ENCODE measurements at places on chromosomes 7 and 10.

DNA sequence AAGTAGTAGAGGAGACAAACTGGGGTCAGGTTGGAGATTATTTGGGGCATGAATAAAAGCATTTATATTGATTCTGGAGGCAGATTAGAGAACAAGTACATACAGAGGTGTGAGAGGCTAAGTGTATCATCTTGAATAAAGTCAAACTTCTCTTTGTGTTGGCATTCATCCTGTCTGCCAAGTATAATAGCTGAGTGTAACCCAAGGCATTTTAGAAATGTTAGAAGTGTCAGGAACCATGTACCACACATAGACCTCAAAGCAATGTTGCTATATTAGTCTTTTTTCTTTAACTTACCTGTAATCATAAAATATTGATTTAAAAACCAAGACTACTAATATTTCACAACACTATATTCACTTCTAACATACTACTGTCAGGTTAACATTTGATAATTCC, 56.2 kb upstream of the LRRTM3 start:
- no peak for DNase-seq

DNA sequence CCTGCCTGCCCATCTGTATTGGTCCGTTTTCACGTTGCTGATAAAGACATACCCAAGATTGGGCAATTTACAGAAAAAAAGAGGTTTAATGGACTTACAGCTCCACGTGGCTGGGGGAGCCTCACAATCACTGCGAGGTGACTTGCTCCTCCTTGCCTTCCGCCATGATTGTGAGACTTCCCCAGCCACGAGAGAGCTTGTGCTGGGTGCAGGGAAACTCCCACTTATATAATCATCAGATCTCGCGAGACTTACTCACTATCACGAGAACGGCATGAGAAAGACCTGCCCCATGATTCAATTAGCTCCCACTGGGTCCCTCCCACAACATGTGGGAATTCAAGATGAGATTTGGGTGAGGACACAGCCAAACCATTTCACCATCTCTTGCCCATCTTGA, 111.8 kb downstream of the MYL10 start:
- no peak for DNase-seq

DNA sequence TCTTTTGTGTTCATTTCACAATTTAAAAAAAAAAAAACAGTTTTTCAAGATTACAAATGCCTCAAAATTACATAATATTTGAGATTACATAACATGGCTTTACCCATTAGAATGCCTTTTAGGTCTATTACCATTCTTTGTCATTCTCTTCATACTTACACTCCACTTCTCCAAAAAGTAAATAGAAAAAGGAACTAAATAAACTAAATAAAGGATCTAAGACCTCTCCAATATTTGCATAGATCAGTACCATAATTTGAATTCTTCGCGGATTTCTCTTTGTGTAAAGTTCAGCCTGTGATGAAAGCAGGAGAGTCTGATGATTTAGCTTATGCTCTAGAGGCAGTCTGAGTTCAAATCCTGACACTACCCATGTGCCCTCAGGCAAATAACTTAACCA, 56.4 kb upstream of the C1GALT1 start:
- DNase-seq = no peak

- no peak for DNase-seq
Observed at GRCh38 chr7:26356929-26357798, 65.5 kb downstream of the SNX10 start.

GRCh38 chr10:76149602-76150138, 718.2 kb downstream of the LRMDA start:
- DNase-seq = no peak

DNA sequence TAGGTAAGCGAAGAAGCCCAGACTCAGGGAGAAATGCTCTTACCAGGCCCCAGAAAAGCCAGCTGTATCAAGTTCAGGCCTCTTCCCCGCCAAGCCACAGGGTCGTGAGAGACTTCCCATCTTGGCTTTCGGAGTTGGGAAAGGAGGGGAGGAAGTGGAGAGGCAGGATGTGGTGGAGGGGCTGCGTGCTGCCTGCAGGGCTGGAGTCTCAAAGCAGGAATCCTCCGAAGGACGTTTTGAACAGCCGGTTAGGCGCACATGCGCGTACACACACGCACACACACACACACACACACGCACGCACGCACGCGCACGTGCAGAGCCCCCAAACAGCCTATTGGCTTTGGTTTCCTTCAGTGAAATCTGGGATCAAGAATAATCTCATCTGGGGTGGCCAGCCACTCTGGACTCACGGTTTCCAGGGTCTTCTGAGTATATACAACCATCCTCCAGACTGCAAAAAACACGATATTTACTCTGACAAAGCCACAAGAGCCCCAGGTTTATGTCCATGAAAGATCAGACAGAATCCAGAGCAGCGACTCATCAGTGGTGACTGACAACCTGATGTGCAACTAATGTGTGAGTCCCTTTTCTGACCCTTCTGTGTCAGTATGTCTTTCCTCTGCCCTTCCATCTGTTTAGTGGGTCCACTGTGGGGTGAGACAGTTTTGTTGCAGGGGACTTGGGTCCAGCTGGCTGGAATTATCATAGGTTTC, 115.0 kb upstream of the ZNF438 start:
- DNase-seq = peak; percentile 21

DNA sequence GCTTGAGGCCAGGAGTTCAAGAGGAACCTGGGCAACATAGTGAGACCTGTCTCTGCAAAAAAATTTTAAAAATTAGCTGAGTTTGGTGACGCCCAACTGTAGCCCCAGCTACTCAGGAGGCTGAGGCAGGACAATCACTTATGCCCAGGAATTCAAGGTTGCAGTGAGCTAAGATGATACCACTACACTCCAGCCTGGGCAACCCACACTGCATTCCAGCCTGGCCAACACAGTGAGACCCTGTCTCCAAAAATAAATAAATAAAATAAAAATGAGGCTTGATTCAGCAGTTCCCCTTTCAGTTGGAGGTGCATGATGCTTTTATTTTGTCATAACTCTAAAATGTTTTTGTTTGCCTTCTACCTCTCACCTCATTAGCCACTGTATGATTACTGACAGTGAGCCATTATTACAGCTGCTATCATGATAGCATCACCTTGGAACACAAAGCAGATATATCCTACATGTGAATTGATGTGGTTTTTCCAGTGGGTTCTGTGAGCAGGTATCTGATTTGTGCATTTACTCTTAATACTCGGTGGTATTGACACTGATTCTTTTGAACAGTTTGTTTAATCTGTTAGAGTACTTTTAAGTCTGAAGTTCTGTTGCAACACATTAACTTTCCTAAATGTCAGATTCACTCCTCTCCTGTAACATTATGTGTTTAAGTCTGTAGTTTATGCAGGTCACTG, 49.1 kb downstream of the ARID5B start:
- no peak for DNase-seq

DNA sequence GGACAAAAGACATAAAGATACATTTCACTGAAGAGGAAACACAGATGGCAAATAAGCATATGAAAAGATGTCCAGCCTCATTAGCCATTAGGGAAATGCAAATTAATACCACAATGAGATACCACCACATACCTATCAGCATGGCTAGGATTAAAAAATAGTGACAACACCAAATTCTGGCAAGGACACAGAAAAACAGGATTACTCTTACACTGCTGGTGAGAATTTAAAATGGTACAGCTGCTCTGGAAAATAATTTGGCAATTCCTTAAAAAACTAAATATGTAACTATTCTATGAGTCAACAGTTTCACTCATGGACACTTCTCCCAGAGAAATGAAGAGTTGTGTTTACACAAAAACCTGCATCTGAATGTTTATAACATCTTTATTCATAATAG, 121.1 kb downstream of the C10orf90 start:
- no peak for DNase-seq

- no peak for DNase-seq
Observed at GRCh38 chr7:82317257-82317721, 126.3 kb downstream of the CACNA2D1 start.

GRCh38 chr10:682931-683447, 6.5 kb downstream of the DIP2C start:
- no peak for DNase-seq

DNA sequence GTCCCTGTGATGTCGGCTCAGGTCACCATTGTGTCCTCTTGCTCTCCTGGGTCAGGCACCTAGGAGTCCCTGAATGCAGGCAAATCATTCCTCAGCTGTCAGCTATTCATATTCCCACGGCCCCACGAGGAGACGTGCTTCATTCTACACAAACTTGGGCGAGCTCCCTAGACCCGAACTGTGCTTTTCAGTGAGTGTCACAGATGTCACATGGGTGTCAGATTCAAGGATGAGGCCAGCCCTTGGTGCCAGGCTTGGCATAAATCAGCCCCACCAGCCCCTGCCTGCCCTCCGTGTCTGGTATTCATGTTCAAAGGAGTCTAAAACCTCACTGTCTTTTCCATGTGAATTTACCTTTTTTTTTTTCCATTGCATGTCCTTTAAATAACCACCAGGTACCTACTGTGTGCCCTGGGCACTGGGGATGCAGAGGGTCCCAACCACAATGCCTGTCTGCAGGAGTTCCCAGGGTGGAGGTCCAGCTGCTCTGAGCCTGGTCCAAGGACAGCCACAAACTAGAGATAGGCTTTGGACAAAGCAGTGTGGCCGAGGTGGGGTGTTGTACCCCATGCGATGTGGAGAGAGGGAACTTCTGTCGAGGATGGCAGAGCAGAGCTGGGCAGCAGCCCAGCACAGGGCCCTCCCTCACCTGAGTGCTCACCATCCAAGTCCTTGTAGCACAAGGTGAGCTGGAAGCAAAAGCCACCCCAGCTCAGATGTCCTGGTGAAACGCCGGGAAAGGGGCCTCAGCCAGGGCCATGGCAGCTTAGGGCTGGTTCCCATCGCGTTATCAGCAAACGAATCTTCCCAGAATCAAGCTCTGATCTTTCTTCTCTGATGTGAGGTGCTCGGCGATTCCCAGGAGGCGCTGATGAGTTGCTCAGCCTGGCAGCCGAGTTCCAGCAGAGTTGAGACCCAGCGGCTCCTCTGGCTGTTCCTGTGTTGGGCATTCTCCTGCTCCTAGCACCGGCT, 611.9 kb downstream of the PTPRN2 start:
- no peak for DNase-seq

DNA sequence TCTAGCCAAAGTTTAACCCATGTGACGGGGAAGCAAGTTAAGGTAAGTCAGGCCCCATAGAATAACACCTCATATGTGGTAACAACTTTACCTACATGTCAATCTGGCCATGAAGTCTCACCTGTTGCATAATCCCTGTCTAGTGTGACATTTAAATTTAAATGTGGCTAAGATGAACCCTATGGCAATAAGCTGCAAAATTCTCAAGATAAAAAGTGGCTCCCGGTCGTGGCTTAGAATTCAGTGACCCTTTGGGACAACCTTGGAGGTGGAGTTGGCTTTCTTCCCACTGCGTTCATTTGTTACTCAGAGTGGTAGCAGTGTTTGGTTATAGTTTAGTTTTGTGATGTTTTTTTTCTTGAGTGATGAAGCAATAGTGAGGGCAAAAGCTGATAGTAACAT, 90.6 kb downstream of the ARID5B start:
- DNase-seq = no peak

DNA sequence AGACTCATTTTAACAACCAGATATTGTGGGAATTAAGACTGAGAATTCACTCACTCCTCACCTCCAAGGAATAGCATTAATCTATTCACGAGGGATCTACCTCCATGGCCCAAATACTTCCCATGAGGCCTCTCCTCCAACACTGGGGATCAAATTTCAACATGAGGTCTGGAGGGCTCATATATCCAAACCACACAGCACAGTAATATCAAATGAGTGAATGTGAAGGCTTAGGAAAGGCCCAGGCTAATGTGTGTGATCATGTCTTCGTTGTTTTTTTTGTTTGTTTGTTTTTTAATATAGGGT, 46.5 kb downstream of the HIBADH start:
- DNase-seq = no peak

DNA sequence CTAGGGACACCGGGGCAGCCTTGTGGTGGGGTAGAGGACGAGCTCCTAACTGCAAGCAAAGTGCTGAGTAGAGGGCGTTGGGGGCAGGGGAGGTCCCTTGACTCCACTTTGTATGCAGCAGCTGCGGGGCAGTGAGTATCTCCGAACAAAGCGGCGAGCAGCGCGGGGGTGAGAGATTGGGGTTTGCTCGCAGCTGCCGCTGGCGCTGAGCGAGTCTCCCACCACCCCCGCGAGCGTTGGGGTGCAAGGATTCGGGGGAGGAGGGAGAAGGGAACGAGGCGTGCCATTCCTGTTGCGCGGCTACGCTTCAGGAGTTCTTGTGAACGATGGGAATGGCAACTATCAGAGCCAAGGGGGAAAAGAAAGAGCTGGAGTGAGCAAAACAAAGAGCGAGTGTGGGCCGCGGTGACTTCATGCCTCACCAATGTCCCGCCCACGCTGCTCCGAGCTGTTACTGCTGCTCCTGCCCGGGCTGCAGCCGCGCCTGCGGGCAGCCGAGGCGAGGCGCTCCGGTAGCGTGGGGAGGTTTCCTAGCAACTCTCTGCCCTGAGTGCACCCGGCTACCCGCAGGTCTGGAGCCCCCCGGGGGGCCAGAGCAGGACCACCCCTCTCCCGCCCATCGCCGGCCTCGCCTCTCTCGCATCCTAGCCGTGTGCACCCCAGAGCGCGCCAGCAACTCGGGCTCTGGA, at the start of gene ITGB8:
TSS of gene ITGB8 (plus strand) at position 662 of the 689 bp plus-strand sequence. CDS start 907 bp downstream, outside the sequence.
- peak; percentile 72 for DNase-seq

DNA sequence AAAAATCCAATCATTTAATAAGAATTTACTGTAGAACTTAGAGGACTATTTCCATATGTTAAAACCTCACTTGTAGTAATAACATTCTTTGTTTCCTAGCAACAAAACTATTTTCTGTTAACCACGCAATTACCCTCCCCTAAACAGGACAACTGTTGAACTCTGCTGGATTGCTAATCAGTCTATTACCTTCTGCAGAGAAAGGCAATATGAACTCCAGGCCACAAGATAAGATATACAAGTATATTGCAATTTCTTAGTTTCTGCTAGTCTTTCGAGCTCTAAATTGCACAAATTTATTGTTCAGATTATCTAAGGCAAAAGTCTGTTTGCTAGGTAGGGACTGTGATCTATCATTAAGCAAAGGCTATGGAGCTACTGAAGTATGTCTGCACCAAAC, 920.1 kb upstream of the LRRN3 start:
- no peak for DNase-seq

DNA sequence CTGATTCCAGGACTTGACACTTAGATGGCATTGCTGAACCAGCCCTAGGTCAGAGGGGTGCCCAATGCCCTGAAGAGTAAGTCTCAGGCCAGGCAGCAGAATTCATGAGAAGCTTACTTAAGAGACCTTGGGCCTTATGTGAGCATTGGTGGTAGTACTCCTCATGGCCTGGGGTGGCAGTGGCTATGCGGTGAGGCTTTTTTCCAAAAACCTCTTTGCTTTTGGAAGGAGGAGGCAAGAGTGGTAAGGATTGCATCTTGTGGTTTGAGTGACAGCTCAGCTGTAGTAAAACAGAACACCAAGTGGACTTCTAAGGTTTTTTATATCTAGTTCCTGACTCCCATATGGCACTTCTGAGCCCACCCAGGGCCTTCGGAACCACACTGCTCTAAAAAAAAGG, 459.0 kb upstream of the STEAP1 start:
- no peak for DNase-seq

- DNase-seq = no peak
Observed at GRCh38 chr10:49600046-49600445, 10.1 kb upstream of the SLC18A3 start.

GRCh38 chr10:3420527-3421469, 248.2 kb upstream of the PITRM1 start:
- no peak for DNase-seq

Data from activated T-cell treated with anti-CD3 and anti-CD28 coated beads for 48 hours (primary cell).